ENCODE measurements at places on chromosomes 5 and 9. TPM values are rescaled to one million over a fixed set of nuclear protein-coding genes. Genes with fewer than 3 reads are reported as not detected.

Gene BARHL1
- polyA plus RNA-seq: not detected

Gene CD14
- 30.9 TPM for polyA plus RNA-seq

DNA sequence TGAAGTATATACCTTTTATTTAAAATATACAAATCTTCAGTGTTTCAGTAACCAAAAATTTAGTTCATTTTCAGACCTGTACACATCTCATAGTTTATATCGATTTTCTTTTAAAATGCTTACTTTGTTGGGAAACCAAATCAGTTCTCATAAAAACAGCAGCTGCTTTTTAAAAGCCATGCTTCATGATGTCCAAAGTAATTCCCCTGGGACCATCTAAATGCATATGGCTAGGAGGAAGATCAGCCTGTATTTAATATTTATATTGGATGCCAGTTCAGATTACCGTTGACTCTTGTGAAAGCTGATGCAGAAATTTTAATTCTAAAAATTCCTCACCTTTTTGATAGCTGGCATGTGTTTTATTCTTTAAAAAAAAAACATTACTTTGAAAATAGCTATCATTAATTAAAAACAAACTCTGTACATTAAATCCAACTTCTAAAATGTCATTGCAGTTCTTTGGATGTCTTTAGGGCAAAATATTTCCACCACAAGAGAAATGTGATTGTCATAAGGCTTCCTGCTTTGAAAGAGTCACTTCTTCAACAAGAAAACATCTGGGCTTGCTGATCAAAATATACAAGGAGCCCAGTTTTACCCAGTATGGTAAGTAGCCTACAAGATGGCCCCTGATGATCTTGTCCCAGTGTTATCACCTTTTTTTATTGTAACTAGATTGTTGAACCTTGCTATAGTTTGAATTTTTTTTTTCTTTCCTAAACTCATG, 1242.9 kb upstream of the CDH6 start:
- DNase-seq: no peak

Gene PLCXD3
- 0.03 TPM for polyA plus RNA-seq

Gene SH3RF2
- 5.2 TPM for polyA plus RNA-seq

- peak; percentile 7 for DNase-seq
These were observed 14.1 kb upstream of the OR2S2 start for GRCh38 chr9:35972093-35972492.

Gene FOXD4L5
- polyA plus RNA-seq: 1.1 TPM

Data from hindlimb muscle (tissue), 1 donor.